Mesenchymal stem cell (in vitro differentiated cells and primary cell): ENCODE measurements at places on chromosomes 5 and 9.

DNA sequence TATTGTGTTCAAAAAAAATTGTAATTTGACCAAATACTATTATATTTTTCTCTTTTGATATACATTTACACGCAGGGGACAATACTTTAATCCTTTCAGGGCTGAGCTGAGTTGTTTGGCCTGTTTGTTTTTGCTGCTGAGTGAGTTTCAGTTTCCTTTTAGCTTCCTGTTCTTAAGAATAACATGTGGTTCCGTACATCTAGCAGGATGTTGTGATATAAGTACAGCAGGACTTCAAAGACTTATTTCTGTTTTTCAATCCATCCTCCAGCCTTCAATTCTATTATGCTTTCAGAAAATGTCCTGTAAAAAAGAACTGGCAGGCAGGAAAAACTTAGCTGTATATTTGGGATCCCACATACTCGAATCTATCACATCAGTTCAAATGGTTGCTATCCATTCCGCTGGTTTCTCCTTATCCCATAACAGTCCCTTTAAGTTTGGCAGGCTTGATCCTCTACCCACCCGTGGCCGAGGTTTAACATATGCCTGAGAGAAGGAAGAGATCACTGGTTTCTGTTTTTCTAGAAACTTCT, 1037.3 kb upstream of the ACO1 start:
- peak; percentile 58 for DNase-seq

GRCh38 chr5:132827943-132828673, 2.3 kb downstream of the SHROOM1 start:
- DNase-seq = no peak

DNA sequence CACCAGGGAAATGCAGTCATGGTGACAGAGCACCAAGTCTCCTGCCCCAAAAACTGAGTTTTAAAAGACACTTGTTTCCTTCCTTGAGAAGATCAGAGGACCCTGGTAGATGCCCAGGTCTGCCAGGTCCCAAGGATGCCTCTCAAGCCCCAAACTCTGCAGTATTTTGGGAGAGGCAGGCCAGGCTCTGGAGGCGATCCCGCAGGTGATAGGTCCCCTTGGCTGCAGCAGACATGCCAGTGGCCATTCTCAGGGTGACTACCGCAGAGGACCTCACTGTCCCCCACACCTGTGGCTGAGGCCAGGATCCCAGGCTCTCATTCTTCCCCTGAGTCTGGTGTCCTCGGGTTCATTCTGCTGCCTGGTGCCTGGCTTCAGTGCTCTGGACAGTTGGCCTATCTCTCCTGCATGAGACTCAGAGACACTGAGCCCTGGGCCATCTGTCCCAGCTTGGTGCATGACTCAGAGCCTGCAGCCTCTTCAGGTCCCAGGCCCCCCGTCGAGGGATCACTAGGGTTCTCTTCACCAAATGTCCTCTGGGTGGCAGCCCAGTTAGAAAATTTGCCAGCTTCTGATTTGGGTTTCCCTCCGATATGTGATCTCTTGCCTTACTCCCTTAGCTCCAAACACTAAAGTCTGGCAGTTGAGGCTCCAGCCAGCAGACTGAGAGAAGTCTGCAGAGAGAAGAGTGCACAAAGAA, 59.7 kb upstream of the GARNL3 start:
- DNase-seq = peak; percentile 70

- peak; percentile 24 for DNase-seq
Observed at GRCh38 chr5:68272289-68272688, 56.7 kb downstream of the PIK3R1 start.

GRCh38 chr5:53783624-53784228, 223.3 kb downstream of the NDUFS4 start:
- no peak for DNase-seq

DNA sequence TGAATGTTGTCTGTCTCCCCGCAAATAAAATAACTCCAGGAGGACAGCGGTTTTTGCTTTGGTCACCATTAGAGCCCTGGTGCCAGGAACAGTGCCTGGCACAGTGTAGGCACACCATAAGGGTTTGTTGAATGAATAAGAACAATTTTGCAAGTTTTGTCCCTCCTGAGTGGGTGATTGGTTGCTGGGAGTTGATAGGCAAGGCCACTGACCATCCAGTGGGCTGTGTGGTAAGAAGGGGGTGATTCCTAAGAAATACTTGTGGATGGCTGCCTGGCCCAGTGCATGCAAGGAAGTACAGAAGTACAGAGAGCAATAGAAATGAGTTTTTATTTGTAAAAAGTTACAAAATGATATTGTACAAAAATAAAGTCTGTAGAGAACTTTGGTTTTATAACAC, 27.5 kb downstream of the GDNF start:
- DNase-seq = no peak

DNA sequence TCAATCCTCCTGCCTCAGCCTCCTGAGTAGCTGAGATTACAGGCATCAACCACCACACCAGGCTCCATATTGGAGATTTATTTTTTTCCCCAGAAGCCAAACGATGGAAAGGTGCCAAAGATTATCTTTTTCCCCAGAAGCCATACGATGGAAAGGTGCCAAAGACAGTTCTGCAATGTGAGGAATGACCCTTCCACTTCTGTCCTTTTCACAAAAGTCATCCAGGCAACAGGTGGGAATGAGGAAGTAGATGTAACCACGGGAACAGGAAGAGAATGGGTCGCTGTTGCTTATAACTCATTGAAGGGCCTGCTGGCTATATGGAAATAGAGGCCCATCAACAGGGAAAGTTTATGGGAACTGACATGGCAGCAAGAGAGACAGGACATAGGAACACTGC, 233.7 kb upstream of the MSX2 start:
- no peak for DNase-seq

- no peak for DNase-seq
Observed at GRCh38 chr9:69582018-69582417, 90.2 kb downstream of the APBA1 start.

DNA sequence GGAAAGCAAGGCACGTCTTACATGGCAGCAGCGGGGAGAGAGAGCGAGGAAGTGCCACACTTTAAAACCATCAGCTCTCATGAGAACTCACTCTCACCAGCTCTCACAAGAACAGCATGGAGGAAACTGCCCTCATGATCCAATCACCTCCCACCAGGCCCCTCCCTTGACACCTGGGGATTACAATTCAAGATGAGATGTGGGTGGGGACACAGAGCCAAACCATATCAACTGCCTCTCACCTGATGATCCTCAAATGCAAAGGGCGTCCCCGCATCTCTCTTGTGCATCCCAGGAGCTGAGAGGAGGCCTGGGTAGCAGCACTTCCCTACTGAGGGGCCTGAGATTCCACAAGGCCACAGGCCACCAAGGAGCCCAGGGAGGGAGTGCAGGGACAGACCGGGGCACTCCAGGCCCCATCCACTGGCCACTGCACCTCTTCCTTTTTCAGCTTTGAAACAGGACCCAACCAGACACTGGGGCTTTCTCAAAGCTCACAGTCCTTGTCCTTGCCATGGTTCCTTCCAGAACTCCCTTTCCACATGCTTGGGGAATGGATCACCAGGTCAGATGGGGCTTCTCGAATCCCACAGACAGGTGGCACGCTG, 54.5 kb upstream of the IL17B start:
- DNase-seq = peak; percentile 86

DNA sequence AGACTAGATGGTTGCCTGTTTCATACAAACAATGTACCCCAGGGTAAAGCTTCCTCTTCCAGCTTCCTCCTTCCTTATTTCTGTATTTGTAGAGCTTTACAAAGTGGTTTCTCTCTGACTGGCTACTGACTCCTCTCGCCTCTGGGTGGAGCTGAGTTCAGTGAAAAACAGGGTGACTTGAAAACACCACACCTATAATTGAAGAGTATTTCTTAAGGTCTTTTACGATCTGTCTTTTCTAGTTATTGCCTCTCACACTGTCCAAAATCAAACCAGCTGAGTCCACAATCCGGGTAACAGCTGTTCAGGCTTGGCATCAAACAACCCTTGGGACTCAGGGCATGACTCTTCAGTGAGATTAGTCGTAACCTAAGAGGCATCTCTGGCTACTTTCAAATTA, 200.4 kb downstream of the ARRDC3 start:
- DNase-seq = no peak

DNA sequence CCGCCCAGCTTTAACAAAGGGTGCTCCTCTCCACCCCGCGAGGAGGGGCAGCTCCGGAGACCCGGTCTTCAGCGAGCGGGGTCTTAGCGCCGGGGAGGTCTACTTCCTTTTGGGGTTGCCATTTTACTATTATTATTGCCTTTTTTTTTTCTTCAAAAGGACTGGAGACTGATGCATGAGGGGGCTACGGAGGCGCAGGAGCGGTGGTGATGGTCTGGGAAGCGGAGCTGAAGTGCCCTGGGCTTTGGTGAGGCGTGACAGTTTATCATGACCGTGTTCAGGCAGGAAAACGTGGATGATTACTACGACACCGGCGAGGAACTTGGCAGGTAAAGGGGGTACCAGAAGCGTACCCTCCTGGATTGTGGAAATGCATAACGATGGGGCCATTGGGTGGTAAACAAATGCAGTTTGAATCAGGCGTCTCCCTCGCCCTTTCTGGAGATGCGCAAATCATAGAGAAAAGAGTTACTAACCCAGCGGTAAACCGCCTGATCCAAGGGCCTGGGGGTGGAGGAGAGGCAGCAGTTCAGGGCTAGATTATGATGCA, 1.2 kb downstream of the DAPK1 start:
- no peak for DNase-seq

- no peak for DNase-seq
Observed at GRCh38 chr9:119841016-119841415, 471.8 kb upstream of the BRINP1 start.

DNA sequence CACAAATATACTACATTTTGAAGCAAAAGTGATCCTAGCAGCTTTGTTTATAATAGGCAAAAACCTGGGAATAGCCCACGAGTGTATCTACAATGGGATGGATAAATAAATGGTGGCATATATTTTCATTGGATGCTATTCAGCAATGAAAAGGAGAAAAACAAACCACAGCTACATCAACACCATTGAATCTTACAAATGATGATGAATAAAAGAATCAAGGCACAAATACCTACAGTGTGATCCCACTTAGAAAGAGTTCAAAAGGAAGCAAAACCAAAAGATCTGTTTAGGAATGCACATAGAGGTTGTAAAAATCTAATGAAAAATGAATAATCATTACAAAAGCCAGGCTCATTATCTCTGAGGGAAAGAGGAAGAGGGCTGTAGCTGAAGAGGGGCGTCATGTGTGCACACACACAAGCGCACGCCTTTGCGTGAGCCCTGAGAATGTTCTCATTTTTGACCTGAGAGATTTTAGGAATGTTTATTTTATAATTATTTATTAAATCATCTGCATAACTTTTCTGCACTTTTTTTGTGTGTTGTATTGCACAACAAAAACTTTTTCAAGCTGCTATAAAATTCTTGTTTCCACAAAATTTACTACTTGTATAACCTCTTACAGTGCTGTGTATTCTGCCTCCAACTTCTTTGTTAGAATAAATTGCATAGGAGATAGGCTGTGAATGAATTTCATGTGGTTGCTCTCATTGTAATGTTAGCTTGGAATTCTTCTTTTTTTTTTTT, 5.9 kb upstream of the RHOBTB3 start:
- no peak for DNase-seq

DNA sequence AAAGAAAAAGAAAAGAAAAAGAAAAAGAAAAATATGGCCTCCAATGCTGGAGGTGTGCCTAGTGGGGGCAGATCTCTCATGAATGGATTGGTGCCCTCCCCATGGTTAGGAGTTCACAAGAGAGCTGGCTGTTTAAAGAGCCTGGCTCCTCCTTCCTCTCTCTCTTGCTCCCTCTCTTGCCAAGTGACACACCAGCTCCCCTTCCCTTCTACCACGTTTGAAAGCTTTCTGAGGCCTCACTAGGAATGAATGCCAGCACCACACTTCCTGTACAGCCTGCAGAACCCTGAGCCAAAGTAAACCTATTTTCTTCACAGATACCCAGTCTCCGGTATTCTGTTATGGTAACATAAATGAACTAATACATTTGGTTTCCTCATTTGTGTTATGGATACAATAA, 14.4 kb upstream of the GALNT10 start:
- no peak for DNase-seq
